ENCODE measurements at places on chromosomes 4 and X. TPM values are rescaled to one million over a fixed set of nuclear protein-coding genes. Genes with fewer than 3 reads are reported as not detected.

The CORIN gene
- 0.34 TPM for total RNA-seq

The ARSJ gene
- total RNA-seq, result 0.89 TPM

The GUCY1A1 gene
- 0.75 TPM for total RNA-seq

The GAGE1 gene
- total RNA-seq, result not detected

DNA sequence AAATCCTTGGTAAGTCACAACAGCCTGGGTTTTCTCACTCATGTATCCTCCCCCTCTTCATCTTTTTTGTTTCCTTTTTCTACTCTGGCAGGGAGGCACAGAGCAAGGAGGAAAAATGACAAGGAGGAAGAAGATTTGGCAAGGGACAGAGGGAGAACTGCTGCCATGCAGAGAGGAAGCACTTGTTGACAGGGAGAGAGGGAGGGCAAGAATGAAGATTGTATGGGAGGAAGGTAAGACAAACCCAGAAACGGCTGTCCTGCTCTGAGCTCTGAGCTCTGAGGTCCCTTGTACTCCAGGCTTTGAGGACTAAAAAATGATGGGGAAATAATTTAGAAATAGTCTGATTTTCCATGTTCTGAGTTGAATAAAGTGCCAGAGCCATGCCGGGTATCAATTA, 123.9 kb downstream of the DCHS2 start:
- no peak for DNase-seq

- DNase-seq, result no peak
Observed at GRCh38 chr4:57059890-57060716, 50.1 kb downstream of the IGFBP7 start.

DNA sequence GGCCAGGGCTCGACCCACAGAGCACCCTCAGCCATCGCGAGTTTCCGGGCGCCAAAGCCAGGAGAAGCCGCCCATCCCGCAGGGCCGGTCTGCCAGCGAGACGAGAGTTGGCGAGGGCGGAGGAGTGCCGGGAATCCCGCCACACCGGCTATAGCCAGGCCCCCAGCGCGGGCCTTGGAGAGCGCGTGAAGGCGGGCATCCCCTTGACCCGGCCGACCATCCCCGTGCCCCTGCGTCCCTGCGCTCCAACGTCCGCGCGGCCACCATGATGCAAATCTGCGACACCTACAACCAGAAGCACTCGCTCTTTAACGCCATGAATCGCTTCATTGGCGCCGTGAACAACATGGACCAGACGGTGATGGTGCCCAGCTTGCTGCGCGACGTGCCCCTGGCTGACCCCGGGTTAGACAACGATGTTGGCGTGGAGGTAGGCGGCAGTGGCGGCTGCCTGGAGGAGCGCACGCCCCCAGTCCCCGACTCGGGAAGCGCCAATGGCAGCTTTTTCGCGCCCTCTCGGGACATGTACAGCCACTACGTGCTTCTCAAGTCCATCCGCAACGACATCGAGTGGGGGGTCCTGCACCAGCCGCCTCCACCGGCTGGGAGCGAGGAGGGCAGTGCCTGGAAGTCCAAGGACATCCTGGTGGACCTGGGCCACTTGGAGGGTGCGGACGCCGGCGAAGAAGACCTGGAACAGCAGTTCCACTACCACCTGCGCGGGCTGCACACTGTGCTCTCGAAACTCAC, 3.6 kb downstream of the MID1IP1 start:
- DNase-seq, result no peak

Data from neural crest cell (in vitro differentiated cells).